Lung (tissue), 17 donors: ENCODE measurements at places on chromosomes 5 and 9.

DNA sequence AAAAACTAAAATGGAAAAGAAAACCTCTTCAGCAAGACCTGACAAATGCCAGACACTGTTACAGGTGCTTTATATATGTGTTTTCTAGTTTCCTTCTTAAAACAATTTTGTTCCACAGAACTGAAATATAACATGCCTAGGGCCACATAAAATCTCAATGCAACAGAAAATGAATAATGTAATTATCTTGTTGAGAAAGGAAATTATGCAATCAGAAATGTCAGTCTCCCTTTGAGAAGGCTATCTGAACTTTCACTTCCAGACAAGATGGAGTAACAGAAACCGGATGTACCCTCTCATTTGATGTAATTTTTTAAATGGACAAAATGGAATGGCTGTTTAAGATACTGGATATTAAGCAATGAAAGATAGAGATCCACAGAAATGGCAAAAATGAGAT, 79.2 kb downstream of the AGTPBP1 start:
- DNase-seq = no peak

- DNase-seq = no peak
Observed at GRCh38 chr9:77964258-77964657, 67.4 kb downstream of the GNAQ start.

DNA sequence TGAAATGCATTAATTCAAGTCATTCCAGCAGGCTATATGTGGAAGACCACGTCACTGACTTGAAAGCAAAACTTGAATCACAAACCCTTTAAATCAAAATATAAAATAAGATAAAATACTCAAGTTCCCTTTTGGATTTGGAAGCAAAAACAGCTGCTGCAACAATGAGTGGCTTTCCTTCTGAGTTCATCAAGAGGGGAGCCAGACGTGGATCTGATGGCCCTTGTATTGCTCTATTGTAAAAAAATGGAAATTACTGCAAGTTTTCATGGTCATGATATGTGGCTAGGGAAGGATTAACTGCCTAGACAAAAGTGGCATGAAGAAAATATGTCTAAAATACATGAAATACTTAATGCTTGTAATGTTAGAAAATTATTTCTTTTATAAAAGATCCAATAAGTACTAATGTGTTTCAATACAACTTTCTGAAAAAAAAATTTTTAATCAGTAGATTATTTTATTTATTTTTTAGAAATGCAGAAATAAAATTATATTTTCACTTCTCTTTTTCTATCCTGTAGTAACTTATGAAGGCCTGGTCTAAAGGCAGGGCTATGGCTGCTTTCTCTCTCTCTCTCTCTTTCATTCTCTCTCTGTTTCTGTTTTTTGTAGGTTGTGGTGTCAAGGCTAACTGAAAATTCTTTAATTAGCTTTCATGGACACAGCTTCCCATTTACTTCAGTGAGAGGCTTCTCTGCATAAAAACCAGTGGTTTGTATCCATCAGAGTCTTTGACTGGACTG, 24.0 kb downstream of the LIX1 start:
- no peak for DNase-seq

DNA sequence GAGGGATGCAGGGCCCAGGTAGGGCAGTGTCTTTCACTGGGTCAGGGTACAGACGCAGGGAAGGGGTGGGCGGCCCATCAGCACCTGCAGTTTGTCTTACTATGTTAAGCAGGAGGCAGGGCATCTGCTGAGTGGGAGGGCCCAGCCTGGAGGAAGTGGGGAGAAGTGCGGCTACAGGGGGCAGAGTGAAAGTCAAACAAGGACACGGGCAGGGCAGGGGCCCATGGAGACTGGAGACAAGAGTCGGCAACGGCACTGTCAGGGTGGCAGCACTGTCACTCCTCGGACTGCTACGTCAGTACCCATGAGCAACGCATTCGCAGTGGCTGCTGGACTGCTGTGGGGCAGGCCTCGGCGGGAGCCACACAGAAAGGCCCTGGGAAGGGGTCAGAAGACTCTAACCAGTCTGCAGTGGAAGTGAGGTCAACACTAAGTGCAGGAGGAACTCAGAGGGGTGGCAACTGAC, 19.7 kb downstream of the CAMSAP1 start:
- DNase-seq = no peak

DNA sequence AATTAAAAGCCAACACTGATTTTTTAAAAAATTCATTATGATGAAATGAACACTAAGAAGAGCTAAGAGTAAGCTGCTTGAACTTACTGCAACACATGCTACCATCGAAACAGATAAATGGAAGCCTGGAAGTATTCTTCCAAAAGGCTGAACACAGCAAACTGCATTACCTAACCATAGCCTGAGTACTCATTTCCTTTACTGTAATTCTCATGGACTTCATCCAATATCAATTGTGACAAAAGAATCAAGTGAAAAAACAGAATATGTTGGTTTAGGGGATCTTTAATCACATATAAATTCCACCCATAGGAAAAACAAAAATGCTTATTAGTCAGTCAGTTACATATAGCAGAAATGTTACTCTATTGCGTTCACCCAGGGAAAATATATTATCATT, 68.5 kb downstream of the DROSHA start:
- DNase-seq = no peak

GRCh38 chr9:14418941-14419937, 105.3 kb upstream of the NFIB start:
- peak; percentile 89 for DNase-seq

- peak; percentile 88 for DNase-seq
Observed at GRCh38 chr5:142063878-142064331, 44.7 kb upstream of the NDFIP1 start.

GRCh38 chr9:128335161-128335560, 5.2 kb upstream of the SLC27A4 start:
- peak; percentile 65 for DNase-seq

GRCh38 chr9:134947265-134947955, 29.7 kb upstream of the FCN1 start:
- no peak for DNase-seq

- DNase-seq = peak; percentile 80
Observed at GRCh38 chr5:137737349-137738131, 1.7 kb upstream of the KLHL3 start.

DNA sequence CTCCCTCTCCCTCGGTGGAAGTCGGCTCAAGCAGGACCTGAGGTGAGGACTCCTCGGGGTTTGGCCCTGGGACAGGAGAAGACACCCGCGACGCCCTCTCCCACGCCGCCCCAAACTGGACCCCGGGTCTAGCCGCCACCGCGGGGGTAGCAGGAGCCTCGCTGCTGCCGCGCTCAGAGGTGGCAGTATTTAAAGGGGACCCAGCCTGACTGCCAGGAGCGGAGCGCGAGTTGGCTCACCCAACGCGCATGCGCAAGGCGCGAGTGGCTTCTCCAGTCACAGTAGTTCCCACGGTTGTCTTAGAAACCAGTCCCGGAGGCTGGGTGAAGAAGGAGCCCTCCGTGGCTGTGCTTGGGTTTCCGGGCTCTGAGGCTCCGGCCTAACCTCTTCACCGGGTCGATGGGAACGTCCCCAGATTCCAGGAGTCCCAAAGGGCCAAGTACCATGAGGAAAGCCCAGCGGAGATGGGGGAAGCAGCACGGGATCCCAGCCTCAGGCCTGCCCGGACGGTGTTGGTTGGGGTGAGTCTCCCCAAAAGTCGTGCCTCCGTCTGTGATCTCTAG, 477.8 kb downstream of the SPATA31A7 start:
- DNase-seq = no peak

DNA sequence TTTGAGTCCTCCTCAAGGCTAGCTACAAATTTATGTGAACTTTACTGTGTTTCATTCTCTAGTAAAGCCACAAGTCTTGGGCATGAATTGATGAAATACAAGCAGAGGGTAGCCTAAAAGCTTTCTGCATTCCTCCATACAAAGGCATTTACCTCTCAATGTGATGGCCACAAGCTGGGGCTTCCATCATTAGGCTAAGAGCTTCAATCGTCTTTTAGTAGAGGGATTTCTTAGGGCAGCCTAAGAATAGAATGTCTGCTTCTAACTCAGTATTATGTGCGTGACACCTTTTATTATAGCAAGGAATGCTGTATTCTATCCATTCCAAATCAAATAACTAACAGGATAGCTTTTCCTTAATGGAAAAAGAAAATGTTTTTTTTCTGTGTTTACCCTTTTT, 3.7 kb downstream of the PLAC8L1 start:
- DNase-seq = no peak

DNA sequence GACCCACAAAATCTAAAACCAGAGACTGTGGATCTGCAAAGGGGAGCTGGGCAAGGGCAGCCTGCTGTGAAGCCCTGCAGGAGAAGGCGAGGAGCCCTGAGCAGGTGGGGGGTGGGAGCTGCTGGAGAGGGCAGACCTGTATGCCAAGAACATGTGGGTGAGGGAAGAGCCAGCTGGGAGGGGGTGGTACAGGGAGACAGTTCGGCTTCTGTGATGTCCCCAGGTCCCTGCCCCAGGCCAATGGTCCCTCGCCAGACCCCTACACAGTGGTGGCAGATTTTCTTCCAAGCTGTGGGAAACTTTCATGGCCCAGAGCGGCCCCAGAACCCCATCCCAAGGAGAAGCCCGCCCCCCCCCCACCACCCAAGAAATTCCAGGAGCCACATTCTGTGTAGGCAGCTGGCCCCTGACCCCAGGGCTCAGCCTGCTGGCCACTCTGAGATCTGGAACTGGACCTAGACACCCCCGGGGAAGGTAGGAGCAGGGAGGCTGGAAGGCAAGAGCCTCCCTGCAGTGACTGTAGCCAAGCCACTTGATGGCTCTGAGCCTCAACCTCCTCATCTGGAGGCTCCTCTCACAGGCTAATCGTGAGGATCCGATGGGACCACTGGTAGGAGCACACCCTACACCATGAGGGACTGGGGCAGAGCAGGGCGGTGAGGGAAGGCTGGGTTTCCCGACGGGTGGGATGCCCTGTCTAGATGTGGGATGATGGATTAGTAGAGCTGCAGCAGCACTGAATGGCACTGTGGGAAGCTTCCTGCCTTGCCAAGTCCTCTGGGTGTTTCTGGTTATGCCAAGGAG, 22.6 kb upstream of the CSF1R start:
- DNase-seq = no peak

GRCh38 chr5:80453366-80453765, 34.5 kb upstream of the FAM151B start:
- DNase-seq = no peak

- DNase-seq = no peak
Observed at GRCh38 chr5:80963521-80963895, 3.3 kb downstream of the RASGRF2 start.

DNA sequence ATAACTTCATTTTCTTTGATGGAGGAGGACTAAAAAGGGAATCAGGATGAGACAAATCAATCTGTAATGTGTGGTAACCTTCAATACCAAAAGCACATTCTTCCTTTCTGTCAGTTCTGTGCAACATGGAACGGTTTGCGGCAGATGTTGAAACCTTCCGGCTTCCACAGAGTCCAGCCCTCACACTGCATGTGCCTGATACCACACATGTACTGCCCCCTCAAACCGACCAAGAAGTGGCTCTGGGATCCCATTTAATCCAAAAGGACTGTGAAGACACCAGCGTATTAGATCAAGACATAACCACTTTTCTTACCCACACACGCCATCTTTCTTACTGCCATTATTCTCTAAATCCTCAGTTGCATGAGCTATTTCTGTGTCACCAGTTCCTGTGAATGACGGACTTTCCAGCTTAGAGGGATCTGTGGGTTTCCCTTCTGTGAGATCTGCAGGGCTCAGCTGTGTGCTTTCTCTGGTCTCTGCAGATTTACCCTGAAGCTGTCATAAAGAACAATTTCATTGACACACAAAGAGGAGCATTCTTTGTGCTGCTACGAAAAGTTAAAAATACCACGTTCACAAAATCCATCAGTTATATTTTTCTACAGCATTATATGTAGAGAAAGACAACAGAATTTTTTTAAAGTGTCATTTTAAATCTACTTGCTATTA, 25.8 kb downstream of the NSUN2 start:
- DNase-seq = no peak

- no peak for DNase-seq
Observed at GRCh38 chr5:64161420-64161819, 4.2 kb upstream of the RNF180 start.

- no peak for DNase-seq
Observed at GRCh38 chr5:81283976-81284375, 17.4 kb upstream of the ZCCHC9 start.

- no peak for DNase-seq
Observed at GRCh38 chr5:119315516-119315949, 40.3 kb upstream of the TNFAIP8 start.

GRCh38 chr5:31706186-31706585, 67.3 kb downstream of the PDZD2 start:
- DNase-seq = no peak

DNA sequence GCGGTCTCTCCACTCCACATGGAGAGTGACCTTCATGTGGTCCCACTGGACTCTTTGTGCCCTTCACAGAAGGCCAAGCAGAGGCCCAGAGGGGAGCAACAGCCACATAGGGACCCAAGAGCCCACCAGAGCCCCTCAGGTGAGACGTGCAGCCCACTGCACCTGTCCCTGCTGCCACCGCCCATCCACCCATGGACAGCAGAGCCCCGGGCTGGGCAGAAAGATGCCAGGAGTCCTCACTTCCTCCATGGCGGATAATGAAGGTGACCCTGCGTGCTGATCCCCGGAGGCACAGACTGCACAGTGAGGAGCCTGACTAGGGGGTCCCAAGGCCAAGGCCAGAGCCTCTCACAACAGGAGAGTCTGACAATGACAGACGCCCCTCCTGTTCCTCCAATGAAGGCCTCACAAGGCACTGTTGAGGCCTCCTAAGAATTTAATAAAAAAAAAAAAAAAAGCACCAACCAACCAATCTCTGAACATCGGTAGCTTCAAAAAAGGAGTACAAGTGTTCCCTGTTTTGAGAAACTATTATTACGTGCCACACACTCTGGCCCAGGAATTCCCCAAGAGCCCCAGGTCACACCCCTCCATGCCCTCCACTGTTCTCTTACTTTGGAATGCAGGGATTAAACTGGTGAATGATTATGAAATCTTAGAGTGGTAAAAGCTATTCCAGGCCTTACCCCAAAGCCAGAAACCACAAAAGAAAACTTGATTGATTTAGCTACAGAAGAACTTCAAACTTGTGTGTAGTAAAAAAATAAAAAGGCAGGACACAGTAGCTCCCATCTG, 2.8 kb upstream of the PPP1R26 start:
- DNase-seq = peak; percentile 50

DNA sequence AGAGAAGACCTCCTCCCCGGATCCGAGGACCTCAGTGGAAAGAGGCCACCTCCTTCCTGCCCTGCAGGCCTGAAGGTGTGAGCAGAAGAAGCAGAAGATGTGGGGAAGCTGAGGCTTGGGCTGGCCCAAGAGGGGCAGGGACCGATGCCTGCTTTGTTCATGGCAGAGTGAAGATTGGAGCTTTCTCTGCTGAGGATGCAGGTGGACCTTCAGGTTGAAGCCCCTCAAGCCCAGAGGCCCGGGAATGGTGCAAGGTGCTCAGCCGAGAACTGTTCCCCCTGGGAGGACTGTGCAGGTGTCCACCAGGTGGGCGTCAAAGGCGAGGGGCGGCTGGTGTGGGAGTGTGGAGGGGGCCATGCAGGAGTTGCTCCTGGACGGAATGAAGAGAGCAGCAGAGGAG, 277.9 kb upstream of the IRX2 start:
- no peak for DNase-seq

DNA sequence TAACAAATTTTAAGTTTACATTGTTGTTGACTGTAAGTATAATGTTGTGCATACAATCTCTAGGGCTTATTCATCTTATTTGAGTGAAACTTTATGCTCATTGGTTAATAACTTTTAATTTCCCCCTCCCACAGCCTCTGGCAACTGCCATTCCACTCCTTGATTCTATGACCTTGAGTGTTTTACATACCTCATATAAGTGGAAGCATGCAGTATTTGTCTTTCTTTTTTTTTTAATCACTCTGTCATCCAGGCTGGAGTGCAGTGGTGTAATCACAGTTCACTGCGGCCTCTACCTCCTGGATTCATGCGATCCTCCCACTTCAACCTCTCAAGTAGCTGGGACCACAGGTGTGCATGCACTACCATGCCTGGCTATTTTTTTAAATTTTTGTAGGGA, 83.9 kb downstream of the KCTD16 start:
- DNase-seq = peak; percentile 15
